Activated CD4-positive, alpha-beta memory T cell treated with anti-CD3 and anti-CD28 coated beads for 36 hours (primary cell): ENCODE measurements at places on chromosomes 3 and 15. TPM values are rescaled to one million over a fixed set of nuclear protein-coding genes. Genes with fewer than 3 reads are reported as not detected.

The KLHL40 gene
- total RNA-seq, result not detected

The CILP gene
- total RNA-seq, result not detected

The LARP6 gene
- total RNA-seq, result not detected

DNA sequence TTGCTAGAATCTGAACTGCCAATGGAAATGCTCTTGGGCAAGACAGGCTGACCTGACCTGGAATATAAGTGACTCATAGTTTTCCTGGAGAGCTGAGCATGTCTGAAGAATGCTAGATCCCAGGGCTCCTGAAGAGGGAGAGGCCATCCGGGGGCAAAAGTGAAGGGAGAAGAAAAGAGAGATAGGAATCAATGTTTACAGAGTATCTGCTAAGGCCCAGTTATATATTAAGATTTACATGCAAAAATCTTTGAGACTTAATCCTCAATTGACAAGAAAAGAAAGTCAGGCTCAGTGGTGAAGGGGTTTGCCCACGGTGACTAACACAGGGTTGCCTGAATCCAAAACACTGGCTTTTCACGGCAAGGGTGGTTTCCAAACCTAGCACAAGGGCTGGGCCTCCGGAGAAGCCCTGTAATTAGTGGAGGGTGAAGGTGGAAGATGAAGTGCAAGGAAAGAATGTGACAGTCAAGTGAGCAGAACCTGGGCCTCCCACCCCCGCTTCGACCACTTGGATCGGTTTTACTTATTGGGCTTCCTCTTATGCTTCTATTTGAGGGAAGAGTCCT is 91.7 kb upstream of the FGF12 start:
- DNase-seq, result peak; percentile 79

DNA sequence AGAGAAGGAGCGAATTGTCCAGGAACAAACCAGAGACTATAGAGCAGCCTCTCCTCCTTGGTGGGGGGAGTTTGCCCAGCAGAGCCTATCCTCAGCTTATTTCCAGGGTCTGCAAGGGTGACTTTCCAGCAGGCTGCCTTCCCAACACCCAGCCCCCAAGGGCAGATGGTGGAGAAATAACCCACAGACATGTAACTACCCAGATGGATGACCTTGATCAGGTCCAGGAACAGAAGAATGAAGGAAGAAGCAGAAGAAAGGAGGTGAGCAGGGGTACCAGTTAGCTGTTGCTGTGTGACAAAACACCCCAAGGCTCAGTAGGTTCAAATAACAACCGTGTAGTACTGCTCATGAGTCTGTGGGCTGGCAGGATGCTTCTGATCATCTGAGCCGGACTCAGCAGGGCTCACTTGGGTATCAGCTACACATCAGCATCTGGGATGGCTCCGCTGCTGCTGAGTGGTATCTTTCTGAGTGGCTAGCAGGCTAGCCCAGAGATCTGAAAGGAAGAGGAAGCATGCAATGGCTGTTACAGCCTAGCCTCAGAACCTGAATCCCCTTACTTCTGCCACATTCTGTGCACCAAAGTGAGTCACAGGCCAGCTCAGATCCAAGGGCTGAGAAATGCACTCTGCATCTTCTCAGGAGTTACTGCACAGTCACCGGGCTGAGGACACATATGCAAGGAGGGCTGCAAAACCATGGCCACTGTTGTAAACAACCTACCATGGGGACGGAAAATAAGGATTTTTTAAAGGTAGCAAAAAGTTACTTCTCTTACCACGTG is 22.2 kb upstream of the TXNRD3 start:
- no peak for DNase-seq

DNA sequence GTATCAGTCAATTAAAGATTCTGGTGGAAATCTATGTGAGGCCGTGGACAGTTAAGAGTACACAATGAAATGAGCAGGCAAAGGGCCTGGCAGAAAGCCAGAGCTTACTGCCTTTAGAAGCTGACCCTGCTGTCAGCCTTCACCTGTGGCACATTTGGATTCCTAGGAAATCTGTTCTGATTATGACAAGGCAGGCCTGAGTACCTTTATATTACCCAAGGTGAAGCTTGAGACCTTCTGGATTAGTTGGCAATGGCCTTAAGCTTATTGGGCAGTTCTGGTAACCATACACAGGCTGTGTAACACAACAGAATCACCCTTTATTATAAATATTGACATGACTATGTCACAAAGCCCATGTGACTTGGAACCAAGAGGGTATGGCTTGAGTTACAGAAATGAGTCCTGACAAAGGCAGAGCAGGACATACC is 43.2 kb downstream of the NBEAL2 start:
- DNase-seq, result no peak

The IQGAP1 gene
- 186 TPM for total RNA-seq

DNA sequence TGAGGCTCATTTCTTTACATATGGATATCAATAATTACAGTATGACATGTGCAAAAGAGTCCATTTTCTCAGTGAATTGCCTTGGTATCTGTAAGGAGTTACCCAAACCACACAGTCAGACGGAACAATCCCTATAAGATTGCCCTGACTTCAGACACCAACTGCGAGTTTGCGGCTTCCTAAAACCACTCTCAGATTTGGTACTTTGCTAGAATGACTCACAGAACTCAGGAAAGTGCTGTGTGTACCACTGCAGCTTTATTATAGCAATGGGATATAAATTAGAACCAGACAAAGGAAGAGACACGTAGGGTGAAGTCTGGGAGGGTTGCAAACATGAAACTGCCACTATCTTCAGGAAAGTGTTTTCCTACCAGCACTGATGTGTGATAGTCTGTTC is 45.8 kb upstream of the ATP13A3 start:
- DNase-seq, result no peak

- no peak for DNase-seq
These were observed 82.0 kb upstream of the EPHB3 start for GRCh38 chr3:184479426-184480126.

- no peak for DNase-seq
These were observed 32.8 kb upstream of the DET1 start for GRCh38 chr15:88579322-88579721.

DNA sequence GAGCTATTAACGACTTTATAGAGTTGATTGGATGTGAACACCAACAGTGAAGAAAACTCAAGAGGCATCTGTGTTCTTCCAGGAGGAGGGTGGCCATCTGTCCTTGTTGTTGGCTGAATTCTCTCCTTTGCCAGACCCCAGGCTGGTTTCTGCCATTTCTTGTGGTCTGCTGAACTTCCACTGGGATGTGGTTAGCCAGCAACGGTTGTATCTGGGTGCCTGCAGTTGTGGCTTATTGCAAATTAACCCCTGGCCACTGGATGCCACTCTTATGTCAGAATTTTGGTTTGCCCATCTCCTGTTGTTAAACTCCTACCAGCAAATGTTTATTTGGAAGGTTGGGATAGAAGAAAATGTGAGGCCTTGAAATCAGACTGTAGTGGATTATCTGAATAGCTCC is 163.6 kb upstream of the TBC1D5 start:
- no peak for DNase-seq

The GOLGA8G gene
- not detected for total RNA-seq

The FAM81A gene
- total RNA-seq, result not detected

The DUOX1 gene
- total RNA-seq, result 0.74 TPM

The CCDC13 gene
- not detected for total RNA-seq

The FXR1 gene
- 169 TPM for total RNA-seq

GRCh38 chr15:58678683-58679082 is 70.8 kb downstream of the ADAM10 start:
- no peak for DNase-seq

GRCh38 chr3:11288786-11289637 is 16.8 kb downstream of the ATG7 start:
- DNase-seq, result no peak

DNA sequence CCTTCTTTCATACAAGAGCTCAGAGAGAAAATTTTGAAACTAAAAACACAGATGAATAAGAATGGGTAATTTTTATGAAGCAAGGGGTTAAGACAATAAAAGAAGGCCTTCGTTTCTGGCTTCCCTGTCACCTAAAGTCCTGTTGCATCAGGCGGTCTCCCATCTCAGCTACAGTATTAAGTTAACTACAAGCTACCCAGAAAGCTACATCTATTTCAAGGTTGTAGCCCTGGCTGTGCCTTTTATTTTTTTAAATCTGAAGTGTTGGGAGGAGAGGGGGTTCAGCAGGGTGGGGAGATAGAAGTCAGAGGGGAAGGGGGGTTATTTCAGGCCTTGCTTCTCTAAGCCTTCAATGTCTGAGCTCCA is 183.3 kb downstream of the TPRG1 start:
- DNase-seq, result no peak

DNA sequence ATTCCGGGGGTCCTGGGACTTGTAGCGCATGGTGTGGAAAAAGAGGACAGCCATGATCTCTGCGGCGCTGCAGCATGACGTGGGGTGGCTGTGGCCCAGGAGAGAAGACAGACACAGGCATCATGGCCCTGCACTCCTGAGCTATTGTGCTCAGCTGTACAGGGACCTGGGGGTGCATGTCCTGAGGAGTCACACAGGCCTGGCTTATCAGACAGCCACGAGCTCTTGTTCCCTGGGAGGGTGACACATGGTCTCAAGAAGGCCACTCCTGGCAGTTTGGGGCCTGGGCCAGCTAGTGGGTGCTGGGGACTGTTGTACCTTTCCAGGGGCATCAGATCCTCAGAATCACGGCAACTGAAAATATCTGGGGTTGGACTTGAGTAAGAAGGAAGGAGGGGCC is 13.7 kb downstream of the TKT start:
- DNase-seq, result no peak

DNA sequence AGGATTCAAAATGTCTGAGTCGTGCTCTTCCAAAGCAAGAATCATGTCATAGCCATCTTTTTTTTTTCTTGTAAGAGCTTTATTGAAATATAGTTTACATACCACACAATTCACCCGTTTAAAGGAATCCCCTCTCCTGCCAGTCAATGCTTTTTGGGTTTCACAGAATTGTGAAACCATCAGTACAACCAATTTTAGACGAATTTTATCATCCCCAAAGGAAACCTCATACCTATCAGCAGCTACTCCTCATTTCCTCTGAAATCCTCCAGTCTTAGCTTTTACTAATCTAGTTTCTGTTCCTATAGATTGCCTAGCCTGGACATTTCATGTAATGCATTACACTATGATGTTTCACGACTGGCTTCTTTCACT is 39.6 kb downstream of the ADIPOQ start:
- DNase-seq, result no peak

GRCh38 chr3:29494305-29495036 is 213.6 kb downstream of the RBMS3 start:
- no peak for DNase-seq

The SEMA6D gene
- total RNA-seq, result not detected
